ENCODE measurements at places on chromosomes 11 and 22.

DNA sequence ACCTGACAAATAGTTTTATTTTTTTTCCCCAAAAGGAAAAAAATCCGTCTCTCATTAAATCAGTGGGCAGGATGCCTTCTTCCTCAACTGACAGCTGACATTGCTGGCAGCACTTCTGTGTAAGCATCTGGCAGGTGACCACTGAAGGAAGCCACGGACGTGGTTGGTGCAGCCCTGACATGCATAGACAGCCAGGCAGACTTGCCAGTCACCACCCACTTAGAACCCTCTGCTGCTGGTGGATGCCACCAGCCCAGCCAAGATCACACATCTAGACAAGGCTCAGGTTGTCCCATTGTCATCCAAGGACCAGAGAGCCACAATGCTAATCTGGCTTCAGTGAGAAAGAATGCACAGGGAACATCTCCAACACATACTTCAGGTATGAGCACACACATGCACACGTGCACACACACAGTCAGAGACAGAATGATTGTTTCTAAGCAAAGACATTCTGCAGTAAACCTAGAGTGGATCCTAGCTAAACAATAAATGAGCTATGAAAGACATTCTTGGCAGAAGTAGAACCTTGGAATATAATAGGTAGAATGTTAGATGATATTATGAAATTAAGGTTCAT lies 49.8 kb upstream of the BMAL1 start:
- DNase-seq = no peak

- peak; percentile 80 for DNase-seq
These were observed 49.5 kb downstream of the OR4D9 start for GRCh38 chr11:59560702-59561473.

GRCh38 chr22:38870791-38871359 lies 1.1 kb downstream of the CBX6 start:
- no peak for DNase-seq

GRCh38 chr11:111886844-111887243 lies 7.5 kb downstream of the CFAP68 start:
- no peak for DNase-seq

GRCh38 chr22:49411236-49411635 lies 416.4 kb downstream of the BRD1 start:
- no peak for DNase-seq

Data from BE2C (cell line).